ENCODE measurements at places on chromosomes 5 and 9.

DNA sequence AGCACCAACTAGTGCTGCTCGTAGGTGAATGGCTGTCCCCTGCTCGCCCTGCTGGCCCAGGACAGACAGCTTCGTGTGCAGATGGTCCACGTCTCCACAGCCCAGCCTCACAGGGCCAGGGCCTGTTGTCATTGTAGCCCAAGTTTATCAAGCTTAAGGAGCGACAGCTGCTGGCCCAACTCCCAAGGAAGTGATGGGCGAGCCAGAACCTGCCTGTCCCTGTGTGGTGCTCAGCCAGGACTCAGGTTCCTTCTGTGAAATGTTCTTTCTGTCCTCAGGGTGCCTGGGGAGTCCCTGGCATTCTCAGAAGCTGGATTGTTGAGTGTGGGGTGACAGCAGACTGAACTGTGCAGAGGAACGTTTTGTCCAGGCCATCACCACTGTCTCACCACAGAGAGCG is 16.4 kb downstream of the TRIP13 start:
- no peak for DNase-seq

GRCh38 chr5:11809407-11809806 is 94.8 kb downstream of the CTNND2 start:
- no peak for DNase-seq

DNA sequence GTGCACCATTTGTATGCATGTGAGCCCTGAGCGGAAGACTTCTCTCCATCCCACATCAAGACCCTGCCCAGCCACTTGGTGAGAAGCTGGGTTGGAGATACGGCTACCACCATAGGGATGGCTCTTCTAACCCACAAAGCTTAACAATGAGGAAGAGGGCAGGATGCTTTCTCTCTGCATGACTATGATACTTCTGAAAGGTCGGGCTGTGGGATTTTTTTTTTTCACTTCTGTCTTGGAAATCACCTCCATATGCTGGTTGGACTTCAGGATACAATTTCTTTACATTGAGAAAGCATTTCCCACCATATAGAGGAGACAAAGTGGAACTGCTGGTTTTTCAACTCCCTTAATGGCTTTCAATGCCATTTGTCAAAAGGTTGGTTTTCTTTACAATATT is 30.5 kb downstream of the ZNF366 start:
- DNase-seq = no peak

DNA sequence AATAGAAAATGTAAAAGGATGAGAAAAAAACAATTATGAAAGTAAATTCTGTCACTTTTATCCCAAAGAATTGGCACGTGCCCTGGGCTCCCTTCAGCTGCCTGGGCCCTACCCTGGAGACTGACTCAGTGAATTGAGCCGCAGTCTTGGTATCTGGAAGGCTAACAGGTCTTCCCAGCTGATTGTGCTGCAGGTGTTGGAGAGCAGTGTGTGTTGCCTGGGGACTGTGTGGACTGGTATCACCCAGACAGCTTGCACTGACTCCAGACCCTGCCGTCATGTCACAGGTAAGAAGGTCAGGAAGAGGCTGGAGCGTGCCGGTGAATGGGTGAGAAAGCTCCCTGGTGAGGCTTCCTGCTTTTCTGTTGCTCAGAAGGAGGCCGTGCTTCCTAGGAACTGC is 83.3 kb downstream of the AOPEP start:
- DNase-seq = no peak

Measured in stimulated activated CD4-positive, alpha-beta T cell treated with anti-CD3 and anti-CD28 coated beads, Interleukin-4, amount 100 ng/mL, for 1 hour (primary cell).